ENCODE measurements at places on chromosomes 5 and 9.

DNA sequence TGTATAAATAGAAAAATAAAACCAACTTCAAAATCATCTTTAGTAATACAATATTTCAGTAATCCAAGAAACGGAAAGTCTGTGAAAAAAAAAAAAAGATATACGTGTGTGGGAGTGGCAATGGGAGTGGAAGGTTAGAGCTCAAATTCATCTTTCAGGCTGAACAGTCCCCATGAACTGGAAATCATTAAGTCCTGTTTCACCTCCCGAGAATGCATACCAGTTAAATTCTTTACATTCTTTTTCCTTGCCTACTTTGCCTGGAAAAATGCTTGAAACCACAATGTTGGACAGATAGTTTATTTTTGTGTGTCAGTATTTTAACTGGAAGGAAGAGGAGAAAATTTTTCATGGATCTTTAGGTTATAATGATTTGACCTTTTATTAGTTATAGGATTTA, 166.8 kb downstream of the MUSK start:
- DNase-seq, result no peak

DNA sequence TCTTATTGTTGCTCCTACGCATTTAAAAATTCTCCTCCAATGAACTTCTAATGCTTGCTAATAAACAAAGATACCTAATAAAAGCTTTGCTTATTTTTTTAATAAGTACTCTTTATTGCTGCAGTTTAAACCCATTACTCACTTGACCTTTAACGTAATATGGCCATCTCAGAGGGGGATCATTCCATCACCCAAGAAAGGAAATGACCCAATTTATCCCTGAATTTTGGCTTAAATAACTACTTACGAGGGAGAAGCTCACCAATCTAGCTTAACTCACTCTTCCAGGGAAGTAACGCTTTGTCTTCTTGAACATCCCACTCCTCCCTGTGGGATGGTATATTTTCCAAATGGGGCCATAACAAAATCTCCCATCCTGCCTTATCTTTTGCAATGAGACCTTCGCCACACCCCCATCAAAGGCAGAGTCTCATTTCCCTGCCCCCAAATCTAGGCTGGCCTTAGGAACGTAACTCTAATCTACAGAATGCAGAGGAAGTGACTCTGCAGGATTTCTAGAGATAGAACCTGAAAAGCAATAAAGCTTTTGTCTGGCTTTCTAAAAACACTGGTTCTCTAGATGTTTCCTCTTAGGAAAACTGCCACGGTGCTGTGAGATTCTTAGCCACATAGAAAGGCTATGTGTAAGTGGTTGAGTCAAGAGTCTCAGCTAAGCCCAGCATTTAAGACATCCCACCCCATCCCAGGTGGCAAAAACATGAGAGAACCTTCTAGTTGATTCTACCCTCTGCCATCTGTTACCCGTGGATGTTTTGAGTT, 310.0 kb downstream of the ASTN2 start:
- DNase-seq, result no peak

DNA sequence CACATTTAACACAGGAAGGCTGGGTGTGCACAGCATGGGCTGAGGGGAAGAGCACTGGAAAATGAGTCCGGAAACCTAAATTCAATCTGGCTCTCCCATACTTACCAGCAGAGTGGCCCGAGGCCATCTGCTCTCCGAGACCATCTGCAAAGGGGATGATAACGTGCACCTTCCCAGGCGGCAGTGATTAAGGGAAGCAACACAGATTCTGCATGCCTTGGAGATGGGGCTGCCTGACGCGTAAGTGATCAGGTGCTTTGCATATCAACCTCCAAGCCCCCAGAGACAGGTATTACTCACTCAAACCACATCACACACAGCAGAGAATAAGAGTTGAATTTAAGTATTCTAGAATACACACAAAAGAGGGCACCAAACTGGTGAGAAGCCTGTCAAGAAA, 9.1 kb downstream of the EPB41L4B start:
- peak; percentile 29 for DNase-seq

GRCh38 chr5:146626936-146627335, 110.9 kb upstream of the GPR151 start:
- no peak for DNase-seq

DNA sequence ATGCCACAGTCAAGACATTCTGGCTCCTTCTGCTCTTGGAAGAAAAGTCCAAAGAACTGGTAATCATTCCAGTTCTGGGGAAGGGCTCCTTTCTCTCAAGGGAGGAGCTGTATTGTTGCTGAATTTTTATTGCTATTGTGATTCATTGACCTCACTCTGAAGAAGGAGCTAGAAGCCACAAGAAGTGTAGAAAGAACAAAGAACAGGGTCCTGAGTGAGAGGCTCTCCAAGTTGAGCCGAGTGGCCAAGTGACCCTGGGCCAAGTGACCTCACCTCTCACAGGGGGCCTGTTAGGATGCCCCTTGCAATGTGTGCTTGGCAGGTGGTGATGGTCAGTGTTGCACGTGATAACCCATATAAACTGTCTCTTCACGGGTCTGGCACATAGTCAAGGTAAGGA, 173.3 kb downstream of the FGF18 start:
- no peak for DNase-seq

- no peak for DNase-seq
Measured at GRCh38 chr5:104859437-104859836, 1296.8 kb upstream of the NUDT12 start.

DNA sequence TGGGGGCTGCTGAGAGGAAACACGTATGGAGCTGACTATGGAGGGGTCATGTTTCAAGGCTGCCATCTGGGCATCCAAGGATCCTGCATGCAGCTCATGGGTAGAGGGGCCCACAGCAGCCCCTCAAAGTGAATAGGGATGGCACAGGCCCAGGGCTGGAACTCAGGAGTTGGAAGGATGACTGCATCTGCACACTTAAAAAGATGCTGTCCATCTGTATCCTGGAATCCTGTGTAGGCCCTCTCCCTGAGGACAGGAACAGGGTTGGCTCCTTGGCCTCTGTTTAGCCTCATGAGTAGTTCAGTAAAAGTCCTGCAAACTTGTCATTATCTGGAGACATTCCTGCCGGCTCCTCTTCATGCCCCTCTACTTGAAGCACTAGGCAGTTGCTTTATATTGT, 4.0 kb downstream of the BNIP1 start:
- no peak for DNase-seq

- no peak for DNase-seq
Measured at GRCh38 chr5:179115307-179115706, 55.1 kb downstream of the ZNF354C start.

Data from NCI-H1694 (cell line).